Glomerular endothelial cell (primary cell): ENCODE measurements at places on chromosomes 5 and 9. TPM values are rescaled to one million over a fixed set of nuclear protein-coding genes. Genes with fewer than 3 reads are reported as not detected.

The ACO1 gene
- total RNA-seq, result 50.6 and 54.1 TPM in 2 replicates

The GABRA6 gene
- total RNA-seq, result not detected in 2 replicates

DNA sequence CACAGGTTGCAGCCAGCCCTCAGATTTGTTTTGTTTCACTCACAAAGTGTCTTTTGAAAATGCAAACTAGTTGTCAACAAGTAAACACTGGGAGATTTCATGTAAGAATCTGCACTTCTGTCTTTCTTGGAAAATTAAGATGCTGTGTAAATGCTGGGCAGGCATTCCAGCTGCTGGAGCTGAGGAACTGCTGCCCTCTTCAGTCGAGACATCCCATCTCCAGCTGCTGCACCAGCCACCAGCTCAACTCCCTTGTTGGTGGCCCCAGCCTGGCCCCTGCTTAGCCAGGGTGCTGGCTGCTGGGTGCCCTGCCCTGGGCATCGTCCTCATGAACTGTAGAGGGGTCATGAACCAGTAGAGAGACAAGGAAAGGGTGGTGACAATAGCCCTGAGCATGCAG lies 33.1 kb upstream of the AFAP1L1 start:
- DNase-seq, result no peak

DNA sequence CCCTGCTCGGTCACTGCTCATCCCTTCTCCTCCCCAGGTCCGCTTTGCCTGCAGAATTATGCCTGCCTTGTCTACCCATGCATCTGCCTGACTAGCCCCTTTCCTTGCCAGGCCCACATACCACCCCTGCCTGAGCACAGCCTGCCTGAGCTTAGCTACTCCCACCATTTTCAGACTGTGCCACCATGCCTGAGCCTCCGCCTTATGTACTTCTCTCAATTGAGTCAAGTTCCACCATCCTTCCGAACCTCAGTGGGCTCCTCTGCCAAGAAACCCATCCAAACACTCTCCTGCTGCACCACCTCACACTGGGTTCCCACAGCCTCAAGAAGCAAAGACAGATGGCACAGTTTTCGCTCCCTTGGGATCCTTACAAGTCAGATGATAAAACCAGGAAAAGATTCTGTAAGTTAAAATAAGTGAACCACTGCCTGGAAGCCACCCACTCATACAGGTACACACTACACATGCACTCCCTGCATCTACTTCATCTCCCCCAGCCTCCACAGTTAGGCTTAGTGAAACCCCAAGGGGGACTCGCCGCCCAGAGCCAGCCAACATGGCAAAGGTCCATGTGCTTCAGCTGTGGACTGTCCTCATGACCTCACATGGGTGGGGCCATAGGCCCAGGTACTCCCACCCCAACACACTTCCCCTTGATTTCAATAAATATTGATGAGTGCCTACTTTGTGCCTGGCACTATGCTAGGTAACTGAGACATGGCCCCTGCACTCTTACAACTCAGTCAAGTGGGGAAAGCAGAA lies 23.1 kb downstream of the P4HA2 start:
- no peak for DNase-seq

GRCh38 chr9:1535051-1535450 lies 480.1 kb upstream of the SMARCA2 start:
- DNase-seq, result no peak

- DNase-seq, result no peak
These were observed 136.1 kb upstream of the DMAC1 start for GRCh38 chr9:7935681-7936080.

DNA sequence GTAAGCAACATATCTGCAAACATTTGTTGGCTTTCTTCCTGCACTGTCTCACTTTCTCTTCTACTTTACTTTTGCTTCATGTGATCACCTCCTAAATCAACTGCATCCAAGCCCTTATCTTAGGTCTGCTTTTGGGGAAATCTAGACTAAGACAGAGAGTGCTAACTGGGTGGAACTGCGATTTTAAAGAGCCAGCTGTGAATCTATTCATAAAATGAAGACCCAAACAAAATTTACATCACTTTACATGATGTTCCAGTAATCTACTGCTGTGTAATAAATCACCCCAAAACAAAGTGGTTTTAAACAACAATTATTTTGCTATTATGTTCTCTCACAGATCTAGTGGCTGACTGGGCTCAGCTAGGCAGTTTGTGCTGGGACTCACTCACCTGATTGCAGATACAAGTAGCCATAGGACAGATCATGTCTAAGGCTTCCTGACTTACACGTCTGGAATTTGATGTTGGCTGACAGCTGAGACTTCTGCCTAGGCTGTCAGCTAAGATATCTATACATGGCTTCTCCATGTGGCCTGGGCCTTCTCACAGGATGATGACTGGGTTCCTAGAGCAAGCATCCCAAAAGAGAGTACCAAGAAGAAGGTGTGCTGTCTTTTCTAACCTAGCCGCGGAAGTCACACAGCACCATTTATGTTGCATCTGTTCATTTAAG lies 145.1 kb upstream of the TBCA start:
- DNase-seq, result no peak
